GOT3 (cell line): ENCODE measurements at places on chromosomes 11 and 22.

- DNase-seq: no peak
These were observed 192.6 kb downstream of the CASP12 start for GRCh38 chr11:104705490-104706190.

GRCh38 chr11:2796508-2797113 lies 89.0 kb downstream of the CDKN1C start:
- no peak for DNase-seq

GRCh38 chr22:40399621-40400020 lies 29.2 kb downstream of the SGSM3 start:
- DNase-seq: no peak

- no peak for DNase-seq
These were observed 2095.9 kb downstream of the LRRC4C start for GRCh38 chr11:39363571-39363970.

DNA sequence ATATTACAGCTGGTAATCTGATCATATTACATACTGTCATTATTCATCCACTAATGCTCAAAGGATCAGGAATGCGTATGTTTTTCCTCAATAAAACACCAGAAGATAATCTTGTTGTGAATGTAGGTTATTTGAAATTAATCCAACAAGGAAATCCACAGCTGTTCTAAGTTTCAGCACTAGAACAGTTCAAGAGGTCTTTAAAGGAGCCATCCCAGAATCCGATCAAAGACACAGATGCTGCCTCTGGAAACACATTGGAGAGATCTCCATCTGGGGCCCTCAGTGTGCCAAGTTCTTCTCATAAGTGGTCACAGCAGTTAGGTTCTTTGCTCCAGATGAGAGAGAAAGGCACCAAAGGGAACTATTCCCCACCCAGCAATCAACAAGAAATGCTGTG lies 1955.1 kb upstream of the RAG2 start:
- no peak for DNase-seq

DNA sequence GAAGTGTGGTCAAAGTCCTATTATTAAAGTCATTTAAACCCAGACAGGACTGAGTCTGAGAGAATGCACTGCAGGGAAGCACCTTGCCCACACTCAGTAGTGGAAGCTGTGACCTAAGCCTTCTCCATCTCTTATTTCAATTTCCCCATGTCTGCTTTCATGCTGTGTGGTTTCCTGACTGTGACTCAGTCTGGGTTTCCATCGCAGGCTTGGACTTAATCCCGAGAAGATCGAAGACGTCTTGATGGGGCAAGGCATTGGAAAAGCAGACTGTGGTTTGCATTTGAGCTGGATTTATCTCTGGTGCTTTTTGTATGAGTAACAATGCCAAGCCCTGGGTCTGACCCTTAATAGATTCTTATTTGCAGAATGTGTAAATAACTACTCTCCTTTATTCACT lies 238.9 kb downstream of the NTM start:
- peak; percentile 1 for DNase-seq

- DNase-seq: no peak
These were observed 3.1 kb upstream of the TNNT3 start for GRCh38 chr11:1916132-1916985.

DNA sequence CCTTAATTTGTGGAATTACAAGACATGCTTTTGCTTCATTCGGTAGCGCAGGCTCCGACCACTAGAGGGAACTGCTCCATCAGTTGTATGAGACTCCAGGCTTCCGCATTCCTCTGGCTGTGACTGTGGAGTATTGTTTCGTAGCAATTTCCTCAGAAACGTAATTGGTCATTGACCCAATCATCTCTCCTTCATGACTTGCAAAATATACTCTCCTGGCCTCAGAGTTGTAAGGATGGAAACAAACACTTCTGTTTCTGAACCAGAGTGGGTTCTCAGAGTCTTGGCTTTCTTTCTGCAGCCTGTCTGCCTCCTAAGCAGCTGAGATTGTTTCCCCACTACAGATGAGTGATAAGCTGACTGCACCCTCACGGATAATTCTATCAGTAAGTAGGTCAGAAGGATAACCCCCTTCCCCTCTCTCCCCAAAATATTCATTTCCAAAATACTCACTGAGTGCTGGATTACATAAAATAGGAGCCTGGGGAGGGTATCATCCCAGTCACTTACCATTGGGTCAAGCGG lies 146.8 kb upstream of the ZC3H12C start:
- DNase-seq: peak; percentile 19

DNA sequence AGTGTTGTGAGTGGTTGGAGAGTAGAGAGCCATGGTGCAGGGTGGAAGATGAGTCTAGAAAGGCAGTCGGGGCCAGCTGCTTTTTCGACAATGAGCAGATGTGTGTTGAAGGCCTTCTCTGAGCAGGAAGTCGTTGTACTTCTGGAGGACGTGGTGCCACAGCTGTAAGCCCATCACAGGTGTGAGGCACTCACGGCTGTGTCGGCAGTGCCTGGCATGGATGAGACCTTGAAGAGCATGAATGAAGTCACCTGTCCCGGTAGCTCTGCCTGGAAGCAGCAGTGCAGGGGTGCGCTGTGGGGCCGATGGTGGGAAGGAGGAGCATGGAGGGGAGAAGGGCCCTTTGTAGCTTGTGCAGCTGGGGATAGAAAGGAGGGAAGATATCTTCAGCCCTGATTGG lies 165.2 kb downstream of the PKNOX2 start:
- no peak for DNase-seq

GRCh38 chr11:57157624-57158023 lies 24.1 kb upstream of the LRRC55 start:
- no peak for DNase-seq

DNA sequence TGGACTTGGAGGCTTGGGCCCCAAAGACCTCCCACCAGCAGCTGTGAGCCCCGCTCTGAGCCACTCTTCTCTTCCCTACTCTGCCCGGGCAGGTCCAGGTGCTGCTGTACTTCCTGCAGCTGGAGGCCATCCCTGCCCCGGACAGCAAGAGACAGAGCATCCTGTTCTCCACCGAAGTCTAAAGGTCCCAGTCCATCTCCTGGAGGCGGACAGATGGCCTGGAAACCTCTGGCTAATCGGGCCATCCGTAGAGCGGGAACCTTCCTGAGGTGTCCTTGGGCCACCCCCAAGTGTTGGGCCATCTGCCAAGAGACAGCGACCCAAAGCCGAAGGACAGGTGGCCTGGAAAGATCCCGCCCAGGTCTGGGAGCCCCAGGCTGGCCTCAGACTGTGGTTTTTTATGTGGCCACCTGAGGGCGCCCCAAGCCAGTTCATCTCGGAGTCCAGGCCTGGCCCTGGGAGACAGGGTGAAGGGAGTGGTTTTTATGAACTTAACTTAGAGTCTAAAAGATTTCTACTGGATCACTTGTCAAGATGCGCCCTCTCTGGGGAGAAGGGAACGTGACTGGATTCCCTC lies 135.1 kb downstream of the BCR start:
- no peak for DNase-seq

- no peak for DNase-seq
These were observed 25.2 kb upstream of the LRRC32 start for GRCh38 chr11:76695771-76696170.

GRCh38 chr22:48418831-48419230 lies 1408.8 kb downstream of the BRD1 start:
- no peak for DNase-seq

DNA sequence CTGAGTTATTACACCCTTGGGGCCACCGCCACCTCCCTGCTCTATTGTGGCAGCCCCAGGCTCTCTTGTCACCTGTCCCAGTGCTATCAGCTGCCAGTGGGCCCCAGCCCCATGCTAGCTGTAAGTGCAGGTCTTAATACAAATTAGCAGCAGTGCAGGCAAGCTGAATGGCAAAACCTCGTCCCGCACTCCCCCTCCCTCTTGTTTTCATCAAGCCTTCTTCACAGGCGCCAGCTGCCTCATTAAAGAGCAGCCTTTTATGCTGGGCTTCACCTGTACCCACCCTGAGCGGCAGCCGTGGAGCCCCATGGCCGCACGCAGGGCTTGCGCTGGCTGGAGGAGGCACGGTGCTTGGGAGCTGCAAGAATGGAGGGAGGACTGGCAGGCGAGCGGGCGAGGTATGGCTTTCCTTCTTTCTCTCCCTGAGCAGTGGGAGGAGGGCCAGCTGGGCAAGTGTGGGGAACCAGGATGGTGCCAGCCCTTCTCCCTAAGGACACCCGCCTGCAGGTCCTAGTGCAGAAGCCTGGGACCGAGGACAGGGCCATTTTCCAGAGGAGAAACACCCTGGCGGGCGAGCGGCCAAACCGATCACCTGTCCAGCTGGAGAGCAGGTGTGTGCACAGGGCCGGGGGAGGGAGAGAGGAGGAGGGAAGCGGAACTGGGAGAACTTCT lies 70.7 kb downstream of the FLI1 start:
- DNase-seq: no peak

- DNase-seq: no peak
These were observed 163.1 kb upstream of the MPPED2 start for GRCh38 chr11:30749268-30749667.

GRCh38 chr11:69854713-69855112 lies 35.5 kb upstream of the FGF3 start:
- no peak for DNase-seq

- DNase-seq: no peak
These were observed 70.6 kb upstream of the SEPTIN5 start for GRCh38 chr22:19643448-19644313.

DNA sequence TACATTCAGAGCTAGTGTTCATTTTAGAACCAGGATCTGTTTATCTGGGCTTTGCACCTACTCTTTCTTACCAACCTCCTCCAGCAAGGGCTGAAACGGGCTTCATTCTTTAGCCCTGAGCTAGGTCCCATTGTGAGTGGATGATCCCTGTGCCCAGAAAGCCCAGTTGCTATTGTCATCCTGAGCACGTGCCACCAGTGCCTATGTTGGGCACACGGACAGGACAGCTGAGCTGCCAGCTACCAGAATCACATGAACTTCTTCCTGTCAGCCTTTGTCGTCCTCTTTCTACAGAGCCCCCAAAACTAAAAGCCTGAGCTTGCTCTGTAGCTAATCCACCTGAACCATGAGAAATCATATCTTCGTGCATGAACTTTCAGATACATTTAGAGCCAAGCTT lies 74.4 kb upstream of the NTM start:
- DNase-seq: no peak

DNA sequence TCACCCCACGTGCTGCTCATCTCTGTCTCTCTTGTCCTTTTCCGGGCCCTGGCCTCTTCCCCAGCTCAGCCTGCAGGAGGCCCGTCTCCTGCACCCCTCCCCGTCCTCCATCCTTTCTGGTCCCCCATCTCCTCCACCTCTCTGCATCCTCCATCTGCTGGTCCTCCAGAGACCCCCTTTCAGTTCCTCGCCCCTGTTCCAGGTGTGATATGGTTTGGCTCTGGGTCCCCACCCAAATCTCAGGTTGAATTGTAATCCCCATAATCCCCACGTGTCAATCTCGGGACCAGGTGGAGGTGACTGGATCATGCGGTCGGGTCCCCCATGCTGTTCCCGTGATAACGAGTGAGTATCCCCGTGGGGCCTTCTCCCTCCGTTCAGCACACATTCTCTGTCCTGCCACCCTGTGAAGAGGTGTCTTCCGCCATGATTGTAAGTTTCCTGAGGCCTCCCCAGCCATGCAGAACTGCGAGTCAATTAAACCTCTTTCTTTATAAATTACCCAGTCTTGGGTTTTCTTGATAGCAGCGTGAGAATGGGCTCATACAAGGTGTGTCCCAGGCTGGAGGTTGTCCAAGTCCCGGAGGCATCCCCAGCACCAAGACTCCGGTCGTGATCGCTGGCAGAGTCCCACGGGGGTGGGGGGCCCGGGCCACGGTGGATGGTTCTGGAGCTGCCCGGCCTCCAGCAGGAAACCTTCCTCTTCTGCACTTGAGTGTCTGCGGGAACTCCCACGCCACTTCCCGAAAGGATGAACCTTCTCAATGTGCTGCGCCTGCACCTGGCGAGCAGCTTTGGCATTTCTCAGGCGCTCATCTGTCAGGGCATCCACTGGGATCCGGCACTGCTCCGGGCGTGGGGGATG lies 29.0 kb upstream of the TOLLIP start:
- DNase-seq: no peak

- no peak for DNase-seq
These were observed 107.5 kb upstream of the SESN3 start for GRCh38 chr11:95338430-95338991.

GRCh38 chr22:37647928-37648327 lies 8.5 kb downstream of the SH3BP1 start:
- no peak for DNase-seq

DNA sequence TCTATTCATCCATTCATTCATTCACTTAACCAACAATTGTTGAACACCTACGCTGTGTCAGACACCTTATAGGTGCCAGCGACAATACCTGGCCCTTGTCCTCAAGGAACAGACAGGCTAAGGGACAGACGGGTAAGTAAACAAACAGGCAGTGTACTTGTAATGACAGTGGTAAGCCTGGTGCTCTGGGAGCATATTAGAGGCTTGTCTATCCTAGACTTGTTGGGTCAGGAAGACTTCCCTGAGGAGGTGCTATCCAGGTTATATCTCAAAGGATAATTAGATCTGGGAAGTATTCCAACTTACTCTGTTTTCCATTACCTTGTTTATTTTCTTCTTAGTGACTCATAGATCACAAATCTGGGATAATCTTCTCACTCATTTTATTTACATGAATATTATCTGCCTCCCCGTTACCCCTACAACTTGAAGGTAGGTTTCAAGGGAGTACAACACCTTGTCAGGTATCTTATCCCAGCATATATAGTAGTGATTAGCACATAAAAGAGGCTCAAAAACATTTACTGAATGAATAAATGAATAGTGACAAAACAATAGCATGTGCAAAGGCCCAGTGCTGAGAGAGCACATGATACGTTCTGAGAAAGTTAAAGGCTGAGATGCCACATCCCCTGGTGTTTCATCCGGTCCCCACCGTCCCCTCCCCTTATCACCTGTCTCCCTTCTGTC lies 75.3 kb upstream of the NCAM1 start:
- DNase-seq: no peak

GRCh38 chr11:28730336-28730735 lies 622.1 kb downstream of the METTL15 start:
- no peak for DNase-seq

- no peak for DNase-seq
These were observed 84.7 kb downstream of the TTC28 start for GRCh38 chr22:28594797-28595462.

DNA sequence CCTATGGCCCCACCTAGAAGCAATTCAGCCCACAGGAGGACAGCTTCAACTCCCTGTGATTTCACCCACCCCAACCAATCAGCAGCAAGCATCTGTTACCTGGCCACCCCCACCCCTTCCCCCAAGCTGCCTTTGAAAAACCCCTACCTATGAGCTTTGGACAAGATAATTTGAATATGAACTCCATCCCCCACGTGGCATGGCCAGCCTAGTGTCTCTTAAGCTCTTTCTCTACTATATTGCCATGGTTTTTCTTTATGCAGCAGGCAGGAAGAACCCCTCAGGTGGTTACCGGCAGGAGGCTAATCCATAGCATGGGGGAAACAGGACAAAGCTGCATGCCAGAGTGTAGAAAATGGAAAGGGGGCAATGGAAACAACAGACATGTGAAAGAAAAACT lies 29.0 kb downstream of the CTSC start:
- DNase-seq: no peak

GRCh38 chr22:22120160-22120559 lies 124.4 kb upstream of the VPREB1 start:
- DNase-seq: no peak
